Endothelial cell (in vitro differentiated cells): ENCODE measurements at places on chromosomes 3 and 15.

- DNase-seq, result no peak
These were observed 14.8 kb upstream of the CX3CR1 start for GRCh38 chr3:39294446-39295183.

GRCh38 chr3:70150599-70150998 is 151.1 kb downstream of the SAMMSON start:
- DNase-seq, result no peak

- no peak for DNase-seq
These were observed 9.2 kb downstream of the SHQ1 start for GRCh38 chr3:72839057-72839456.

DNA sequence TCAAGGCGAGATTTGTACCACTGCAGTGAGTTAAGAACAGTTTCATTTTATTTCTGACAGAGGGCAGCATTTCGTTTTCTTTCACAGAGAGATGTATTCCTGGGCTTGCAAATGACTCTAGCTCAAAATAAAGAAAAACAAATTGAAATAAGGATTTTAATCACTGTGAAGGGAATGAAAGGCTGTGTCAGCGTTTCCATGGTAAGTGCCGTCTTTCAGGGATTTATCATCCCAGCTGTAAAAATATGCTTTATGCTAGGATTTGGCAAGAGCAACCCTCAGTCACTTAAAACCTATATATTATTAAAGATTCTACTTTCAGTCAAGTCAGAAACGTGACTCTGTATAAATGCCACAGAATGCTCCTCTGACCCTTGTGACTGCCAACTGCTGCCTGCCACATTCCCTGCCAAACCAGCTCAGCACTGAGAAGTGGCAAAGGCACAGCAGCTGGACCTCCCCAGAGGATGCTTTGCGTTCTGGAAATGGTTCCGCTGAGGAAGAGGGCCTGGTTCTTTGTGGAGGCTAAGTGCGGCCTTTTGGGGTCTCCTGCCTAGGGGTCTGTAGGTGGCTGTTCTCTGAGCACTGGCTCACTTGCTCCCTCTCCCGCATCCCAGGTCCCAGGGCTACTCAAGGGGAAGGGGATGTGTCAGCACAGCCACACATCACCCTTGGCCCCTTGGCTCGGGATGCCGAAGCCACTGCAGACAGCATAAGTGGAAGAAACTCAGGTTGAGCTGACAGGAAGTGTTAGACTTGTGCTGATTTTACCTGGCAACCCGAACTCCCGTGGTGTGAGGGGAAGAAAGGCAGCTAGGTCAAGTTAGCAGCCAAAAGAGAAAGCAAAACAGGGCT is 56.6 kb upstream of the POMGNT2 start:
- DNase-seq, result no peak

DNA sequence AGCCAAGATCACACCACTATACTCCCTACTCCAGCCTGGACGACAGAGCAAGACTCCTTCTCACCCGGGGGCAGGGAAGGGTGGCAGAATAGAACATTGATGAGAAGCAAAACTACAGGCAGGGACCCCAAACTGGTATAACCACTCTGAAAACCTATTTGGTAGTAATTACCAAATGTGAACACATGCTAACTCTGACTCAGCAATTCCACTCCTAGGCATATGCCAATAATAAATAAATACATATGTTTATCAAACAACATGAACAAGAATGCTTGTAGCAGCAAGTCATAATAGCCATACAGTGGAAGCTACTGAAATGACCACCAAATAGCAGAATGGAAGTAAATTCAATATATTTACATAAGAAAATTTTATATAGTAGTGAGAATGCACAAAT is 31.0 kb upstream of the USP50 start:
- DNase-seq, result no peak

- DNase-seq, result no peak
These were observed 44.6 kb downstream of the LDHAL6B start for GRCh38 chr15:59251001-59251845.

GRCh38 chr3:129662191-129662608 is 55.7 kb upstream of the PLXND1 start:
- no peak for DNase-seq

DNA sequence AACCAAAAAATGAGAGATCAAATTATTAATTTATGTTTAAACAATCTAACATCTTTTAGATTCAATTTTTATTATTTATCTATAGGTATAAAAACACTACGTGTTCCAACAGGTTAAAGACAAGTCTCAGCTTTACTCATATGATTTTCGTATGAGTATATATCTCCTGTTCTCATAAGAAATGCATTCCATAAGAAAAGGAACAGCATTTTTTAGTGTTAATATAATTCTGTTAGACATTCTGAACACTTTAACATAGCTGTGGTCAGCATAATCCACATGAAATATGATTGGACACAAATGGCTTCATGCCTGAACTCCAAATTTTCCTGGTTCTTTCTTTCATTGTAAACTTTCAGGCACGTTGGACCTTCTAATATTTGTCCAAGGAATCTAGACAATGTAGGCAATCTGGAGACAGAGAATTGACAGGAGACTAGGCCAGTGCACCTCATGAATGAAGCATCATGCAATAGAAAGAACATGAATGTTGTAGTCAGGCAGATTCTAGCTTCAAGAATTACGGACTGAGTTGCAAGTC is 1122.0 kb upstream of the ALCAM start:
- no peak for DNase-seq

GRCh38 chr3:135895106-135895733 is 70.3 kb upstream of the PPP2R3A start:
- peak; percentile 79 for DNase-seq

- DNase-seq, result no peak
These were observed 57.8 kb upstream of the CPOX start for GRCh38 chr3:98650971-98651779.

GRCh38 chr3:38560284-38560683 is 64.1 kb downstream of the EXOG start:
- no peak for DNase-seq

DNA sequence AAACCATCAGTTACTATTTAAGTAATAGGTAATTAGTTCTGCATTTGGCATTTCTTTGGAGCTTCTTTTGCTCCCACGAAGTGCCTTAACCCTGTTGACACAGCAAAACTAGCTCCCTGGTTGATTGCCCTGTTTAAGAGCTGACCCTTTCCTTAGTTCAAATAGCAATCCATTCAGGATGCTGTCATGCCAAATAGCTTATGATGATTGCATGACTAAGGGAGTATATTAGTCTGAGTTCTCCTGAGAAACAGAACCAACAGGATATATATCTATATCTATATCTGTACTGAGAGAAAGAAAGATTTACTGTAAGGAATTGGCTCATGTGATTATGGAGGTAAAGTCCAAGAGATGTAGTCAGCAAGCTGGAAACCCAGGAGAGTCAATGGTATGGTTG is 50.3 kb upstream of the SPRED1 start:
- DNase-seq, result no peak

- DNase-seq, result no peak
These were observed 216.8 kb downstream of the RPLP1 start for GRCh38 chr15:69669446-69669845.

GRCh38 chr3:5116538-5116937 is 5.6 kb upstream of the ARL8B start:
- DNase-seq, result no peak

DNA sequence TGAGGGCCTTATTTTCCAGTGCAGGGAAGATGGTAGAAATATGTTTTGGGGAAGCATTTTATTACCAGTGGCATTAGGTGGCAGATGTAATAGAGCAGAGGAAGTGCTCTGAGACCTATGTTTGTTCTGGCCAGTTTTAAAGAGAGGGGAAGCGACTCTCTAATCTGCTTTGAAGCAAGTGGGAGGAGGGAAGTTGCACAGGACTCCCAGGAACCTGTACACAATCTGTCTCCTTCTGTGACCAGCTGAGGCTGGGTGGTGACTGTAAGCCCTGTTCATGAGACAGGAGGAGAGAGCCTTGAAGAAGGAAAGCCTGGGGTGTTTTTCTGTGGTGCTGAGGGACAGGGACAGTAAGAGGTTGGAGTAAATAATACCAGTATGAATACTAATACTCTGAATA is 60.5 kb downstream of the LPP start:
- no peak for DNase-seq

GRCh38 chr15:92808598-92809063 is 91.5 kb upstream of the CHD2 start:
- DNase-seq, result peak; percentile 28

GRCh38 chr3:133563186-133563591 is 10.3 kb upstream of the CDV3 start:
- DNase-seq, result no peak

DNA sequence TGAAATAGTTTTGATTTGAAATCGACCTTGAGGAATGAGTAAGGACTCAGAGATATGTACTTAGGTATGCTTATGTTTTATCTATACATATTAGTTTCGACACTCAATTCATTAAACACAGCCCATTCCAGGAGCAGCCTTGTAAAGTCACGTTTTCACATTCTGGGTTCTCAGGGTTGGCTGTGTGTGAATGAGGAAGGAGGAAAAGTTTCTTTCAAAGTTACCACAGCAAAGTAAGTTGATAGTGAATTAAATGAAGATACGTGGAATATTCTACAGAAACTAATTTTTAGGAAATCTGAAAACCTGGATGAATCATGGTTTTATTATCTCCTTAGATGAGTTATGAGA is 133.5 kb downstream of the C3orf38 start:
- DNase-seq, result no peak

DNA sequence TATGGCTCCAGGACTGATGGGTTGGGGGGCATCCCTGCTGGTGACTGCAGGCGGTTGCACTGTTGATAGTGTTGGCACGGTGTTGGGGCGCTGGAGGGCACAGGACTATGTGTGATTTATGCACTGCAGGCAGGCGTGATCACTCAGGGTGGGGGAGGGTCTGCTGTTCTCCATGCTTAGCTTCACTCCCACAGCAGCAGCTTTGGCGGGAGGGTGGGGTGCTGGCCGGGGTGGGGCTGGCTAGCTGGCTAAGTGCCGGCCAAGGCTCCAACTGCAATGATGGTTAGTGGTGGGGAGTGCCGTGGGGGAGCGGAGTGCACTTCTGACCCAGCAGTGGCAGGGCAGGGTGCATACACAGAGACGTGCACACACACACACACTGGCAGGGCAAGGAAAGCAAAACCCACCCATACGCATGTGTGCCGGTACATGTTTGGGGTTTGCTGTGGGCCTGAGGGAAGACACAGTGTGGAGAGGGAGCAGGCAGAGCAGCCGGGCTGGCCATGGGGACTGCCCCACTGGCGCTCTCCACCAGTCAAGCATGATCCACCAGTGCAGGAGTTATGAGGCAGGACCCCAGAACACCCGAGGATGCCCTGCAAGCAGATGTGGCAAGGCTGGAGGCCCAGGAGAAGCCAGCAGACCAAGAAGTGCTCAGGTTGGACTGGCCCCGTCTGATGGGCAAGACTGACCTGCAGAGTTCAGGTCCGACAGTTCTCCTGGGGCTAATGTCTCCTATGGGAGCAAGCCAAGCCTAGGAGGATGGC is 16.5 kb upstream of the FGF7 start:
- no peak for DNase-seq

- no peak for DNase-seq
These were observed 4.3 kb downstream of the WDR48 start for GRCh38 chr3:39056151-39056550.

DNA sequence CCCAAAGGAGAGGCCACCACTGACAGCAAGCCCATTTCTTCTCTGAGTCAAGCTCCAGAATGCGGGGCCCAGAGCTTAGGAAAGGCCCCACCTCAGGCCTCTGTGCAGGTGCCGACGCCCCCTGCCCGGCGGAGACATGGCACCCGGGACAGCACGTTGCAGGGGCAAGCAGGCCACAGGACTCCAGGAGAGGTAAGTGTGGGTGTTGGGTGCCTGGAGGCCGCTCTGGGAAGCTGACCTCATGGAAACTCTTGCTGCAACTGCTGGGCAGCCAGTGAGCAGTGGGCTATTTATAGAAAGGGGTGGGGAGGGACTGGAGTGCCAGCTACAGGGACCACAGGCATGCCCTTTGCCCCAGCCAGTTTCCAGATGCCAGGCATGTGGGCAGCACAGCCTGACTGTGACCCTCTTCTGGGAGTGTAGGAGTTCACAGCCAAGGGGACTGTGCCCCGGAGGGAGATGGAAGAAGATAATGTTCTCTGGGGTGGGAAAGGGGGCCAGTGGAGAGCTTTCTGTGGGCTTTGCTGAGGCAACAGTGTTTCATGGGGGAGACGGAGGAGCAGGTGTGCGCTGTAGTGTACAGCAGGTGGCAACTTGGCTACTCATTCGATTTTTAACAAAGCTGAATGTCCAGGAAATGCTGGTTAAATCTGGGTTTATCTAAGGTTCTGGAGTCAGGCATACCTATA is 23.7 kb downstream of the ALPK3 start:
- DNase-seq, result no peak

DNA sequence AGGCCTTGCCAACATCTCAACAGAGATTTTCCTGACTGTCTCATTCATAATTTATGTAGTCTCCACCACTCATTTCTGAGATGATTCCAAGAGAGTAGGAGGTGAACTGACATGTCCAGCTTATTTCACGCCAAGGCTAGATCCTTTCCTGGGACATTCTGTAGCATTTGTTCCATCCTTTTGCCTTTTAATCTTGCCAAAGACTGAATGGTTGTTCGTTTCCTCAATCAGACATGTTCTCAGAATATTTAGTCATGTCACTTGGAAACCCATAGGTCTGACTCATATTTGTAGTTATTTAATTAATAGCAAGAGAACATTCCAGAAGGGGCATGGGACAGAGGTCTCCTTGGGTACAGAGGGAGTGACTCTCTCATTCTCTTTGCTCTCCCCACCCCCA is 80.9 kb downstream of the DHX36 start:
- no peak for DNase-seq

DNA sequence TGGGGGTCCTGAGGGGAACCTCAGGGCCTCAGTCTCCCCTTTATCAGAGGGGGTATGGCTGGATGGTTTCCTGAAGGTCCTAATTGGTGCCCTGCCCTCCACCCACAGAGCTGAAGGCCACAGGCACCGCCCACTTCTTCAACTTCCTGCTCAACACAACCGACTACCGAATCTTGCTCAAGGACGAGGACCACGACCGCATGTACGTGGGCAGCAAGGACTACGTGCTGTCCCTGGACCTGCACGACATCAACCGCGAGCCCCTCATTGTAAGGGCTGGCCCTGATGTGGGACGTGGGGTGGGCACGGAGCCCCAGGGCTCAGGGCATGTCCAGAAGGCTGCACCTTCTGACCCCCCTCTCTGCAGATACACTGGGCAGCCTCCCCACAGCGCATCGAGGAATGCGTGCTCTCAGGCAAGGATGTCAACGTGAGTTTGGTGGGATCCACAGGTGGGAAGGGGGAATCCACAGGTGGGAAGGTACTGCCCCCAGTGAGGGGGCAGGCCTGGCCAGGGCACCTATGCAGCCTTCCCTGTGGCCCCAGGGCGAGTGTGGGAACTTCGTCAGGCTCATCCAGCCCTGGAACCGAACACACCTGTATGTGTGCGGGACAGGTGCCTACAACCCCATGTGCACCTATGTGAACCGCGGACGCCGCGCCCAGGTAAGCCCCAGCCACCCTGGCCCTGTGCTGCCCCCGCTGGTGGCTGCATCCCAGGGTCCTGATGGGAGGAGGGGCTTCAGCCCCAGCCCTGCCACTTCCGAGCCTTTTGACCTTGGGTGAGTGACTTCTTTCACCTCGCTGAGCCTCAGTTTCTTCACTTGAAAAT is 17.5 kb upstream of the GNAT1 start:
- no peak for DNase-seq
